H1 (cell line): ENCODE measurements at places on chromosomes 5 and 9. TPM values are rescaled to one million over a fixed set of nuclear protein-coding genes. Genes with fewer than 3 reads are reported as not detected.

The PRKAA1 gene
- total RNA-seq, result 30.3 and 33.1 TPM in 2 replicates

GRCh38 chr5:96651948-96652753 lies 10.0 kb upstream of the CAST start:
- no peak for DNase-seq

GRCh38 chr5:2262620-2263019 lies 379.9 kb upstream of the IRX4 start:
- DNase-seq, result no peak

DNA sequence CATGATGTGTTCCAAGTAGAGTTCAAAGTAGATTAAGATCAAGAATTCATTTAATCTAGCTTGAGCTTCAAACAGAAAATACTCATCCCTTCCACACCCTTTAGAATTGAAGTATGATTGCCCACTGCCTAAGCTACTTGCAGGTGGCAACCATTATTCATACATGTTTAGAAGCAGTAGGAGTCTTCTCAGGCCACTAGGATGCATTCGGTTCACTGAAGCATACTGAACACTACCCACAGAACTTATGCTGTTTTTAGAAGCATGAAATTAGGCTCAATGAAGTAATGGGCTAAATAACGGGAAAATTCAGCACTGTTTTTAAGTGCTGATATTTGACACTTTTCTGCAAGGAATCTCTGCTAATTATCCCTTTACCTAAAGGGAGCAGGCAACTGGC lies 263.4 kb downstream of the DEPDC1B start:
- no peak for DNase-seq

The SMARCA2 gene
- 21.7 and 22.3 TPM in 2 replicates for total RNA-seq

GRCh38 chr5:1769017-1769640 lies 30.5 kb downstream of the MRPL36 start:
- no peak for DNase-seq

- DNase-seq, result no peak
Measured at GRCh38 chr5:79005936-79006631, 21.0 kb upstream of the ARSB start.

- peak; percentile 23 for DNase-seq
Measured at GRCh38 chr5:39716532-39717028, 291.8 kb upstream of the DAB2 start.

DNA sequence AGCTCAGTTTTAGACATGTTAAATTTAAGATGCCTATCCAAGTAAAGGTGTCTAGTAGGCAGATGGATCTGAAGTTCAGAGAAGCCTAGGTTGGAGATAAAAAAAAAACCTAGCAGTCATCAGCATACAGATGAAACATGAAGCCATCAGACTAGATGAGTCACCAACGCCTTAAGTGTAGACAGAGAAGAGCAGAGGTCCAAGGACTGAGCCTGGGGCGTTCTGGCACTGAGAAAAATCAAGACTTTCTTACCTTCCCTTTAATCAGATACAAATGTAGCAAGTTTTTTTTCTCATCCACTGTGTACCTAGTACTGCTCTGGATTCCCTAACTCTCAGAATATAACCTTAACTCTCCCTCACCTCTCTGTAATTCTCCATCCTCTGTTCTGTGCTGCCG lies 97.3 kb downstream of the SIL1 start:
- DNase-seq, result no peak

The ADGRV1 gene
- 62.2 and 62.3 TPM in 2 replicates for total RNA-seq

DNA sequence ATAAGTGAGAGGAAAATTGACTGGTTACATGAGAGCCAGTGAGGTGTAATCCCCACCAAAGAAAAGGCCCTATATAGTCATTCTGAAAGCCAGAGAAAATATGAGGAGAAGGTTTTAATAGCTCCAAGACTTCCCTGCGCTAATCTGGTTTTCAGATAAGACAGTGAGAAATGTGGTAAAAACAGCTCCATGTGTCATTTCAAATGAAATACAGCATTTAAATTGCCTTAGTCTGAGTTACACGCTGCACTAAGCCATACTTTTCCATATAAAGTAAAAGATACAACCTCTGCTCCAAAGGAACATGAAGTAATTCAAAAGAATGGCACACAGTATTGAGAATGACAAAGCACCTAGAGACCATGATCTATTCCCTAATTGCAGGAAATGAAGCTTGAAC lies 378.0 kb upstream of the PDE4D start:
- no peak for DNase-seq

The ANXA1 gene
- total RNA-seq, result 5.7 and 6.7 TPM in 2 replicates

DNA sequence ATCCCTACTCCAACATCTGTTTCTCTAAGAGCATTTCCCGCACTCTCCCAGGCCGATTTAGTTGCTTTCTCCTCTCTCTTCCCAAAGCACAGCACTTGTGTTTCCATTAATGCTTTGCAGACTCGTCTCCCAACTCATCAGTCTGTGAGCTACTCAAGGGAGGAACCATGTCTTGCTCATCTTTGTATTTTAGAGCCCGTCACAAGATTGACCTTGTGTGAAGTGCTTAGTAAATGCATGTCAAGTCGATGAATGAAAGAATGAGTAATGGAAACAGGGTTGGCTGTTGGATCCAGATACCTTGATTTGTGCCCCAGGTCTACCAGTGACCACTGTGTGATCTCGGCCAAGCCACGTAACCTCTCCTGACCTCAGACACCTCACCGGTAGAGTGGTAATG lies 99.3 kb downstream of the KLF4 start:
- no peak for DNase-seq

DNA sequence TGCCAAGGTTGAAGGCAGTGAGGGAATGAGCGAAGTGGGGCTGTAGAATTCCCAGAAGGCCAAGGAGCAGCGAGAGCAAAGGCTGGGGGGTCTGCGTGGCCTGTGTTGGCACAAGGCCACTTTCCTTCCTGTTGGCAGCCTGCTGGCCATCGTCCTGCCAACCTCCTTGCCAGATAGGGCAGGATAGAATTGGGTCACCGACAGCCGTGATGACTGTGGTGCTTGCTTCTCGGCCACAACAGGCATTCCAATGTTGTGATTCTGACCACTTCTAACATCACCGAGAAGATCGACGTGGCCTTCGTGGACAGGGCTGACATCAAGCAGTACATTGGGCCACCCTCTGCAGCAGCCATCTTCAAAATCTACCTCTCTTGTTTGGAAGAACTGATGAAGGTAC lies 18.9 kb downstream of the TRIP13 start:
- DNase-seq, result no peak

The C5orf52 gene
- not detected in 2 replicates for total RNA-seq

- no peak for DNase-seq
Measured at GRCh38 chr9:136936645-136937170, 7.8 kb downstream of the FBXW5 start.

DNA sequence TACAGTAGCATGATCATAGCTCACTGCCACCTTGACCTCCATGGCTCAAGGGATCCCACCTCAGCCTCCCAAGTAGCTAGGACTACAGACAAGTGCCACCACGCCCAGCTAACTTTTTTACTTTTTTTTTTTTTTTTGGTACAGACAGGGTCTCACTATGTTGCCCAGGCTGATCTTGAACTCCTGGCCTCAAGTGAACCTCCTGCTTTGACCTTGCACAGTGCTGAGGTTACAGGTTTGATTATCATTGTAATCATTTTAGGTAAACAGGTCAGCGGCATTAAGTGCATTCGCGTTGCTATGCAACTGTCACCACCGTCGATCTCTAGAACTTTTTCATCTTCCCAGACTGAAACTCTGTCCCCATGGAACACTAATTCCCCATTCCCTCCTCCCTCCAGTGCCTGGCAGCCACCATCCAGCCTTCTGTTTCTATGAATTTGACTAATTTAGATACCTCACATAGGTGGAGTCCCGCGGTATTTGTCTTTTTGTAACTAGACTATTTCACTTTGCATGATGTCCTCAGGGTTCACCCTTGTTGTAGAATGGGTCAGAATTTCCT lies 5.8 kb upstream of the CARD19 start:
- DNase-seq, result no peak

The DMRT3 gene
- total RNA-seq, result not detected in 2 replicates

The LCP2 gene
- total RNA-seq, result 0.26 and 0.42 TPM in 2 replicates

DNA sequence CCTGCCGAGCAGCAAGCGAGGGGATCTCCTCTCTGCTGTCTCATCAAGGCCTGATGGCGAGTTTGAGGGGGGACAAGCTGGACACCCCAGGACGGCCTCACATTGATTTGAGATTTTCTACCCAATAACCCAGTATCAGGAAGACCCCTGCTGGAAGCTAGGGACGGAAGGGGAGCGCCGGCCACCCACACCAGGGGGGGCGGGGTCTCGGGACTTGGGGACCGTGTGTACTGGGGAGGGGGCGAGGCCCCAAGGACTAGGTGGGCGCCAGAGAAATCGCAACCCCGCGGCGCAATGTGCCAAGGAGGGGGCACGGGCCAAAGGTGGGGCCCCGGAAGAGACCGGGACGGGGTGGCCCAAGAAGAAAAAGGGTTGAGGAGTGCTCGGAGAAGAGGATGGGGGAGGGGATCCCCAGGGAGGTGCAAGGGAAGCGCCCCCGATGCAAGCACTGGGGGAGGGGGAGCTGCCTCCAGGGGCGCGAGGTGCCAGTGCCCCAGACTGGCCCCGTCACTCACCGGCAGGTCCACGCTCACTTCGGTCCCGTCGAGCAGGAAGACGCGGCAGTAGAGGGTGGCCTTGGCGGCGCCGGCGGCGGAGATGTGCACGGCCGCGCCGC lies 1.1 kb downstream of the EPB41L4B start:
- DNase-seq, result peak; percentile 64

The GLRA1 gene
- total RNA-seq, result not detected in 2 replicates

GRCh38 chr5:54024466-54024865 lies 285.9 kb downstream of the ARL15 start:
- no peak for DNase-seq

The CDH9 gene
- 0.54 and 0.73 TPM in 2 replicates for total RNA-seq

DNA sequence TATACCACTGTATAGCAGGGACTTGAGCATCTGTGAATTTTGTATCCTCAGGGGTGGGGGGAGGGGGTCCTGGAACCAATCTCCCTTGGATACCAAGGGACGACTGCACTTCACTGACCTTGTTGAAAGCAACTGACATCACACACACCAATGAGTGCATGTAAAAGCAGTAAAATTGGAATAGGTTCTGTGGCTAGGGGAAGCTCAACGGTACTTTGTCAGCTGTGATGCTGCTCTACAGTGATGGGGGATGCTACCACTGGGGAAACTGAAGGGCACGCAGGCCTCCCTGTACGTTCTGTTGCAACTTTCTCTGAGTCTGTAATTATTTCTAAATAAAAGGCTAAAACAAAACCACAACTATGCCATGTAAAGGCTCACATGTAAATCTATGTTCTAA lies 47.0 kb upstream of the RETREG1 start:
- DNase-seq, result no peak

- no peak for DNase-seq
Measured at GRCh38 chr5:179730852-179731251, 1.8 kb upstream of the MAML1 start.

DNA sequence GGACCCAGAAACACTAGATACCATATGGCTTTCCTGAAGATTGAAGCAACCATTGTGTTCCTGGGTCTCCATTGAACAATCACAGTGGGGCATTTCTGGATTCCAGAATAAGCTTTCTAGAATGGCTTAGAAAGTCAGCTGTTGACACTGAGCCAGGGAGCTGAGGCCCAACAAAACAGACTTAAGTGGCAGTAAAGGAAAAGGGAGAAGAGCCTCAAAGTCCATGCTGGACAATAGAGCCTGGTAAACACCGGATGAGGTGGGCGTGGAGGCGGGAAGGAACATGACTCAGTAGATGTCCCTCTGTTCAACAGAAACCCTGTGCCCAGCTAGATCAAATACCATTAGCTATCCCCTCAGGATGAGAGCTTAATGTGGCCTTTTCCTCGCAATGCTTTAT lies 14.8 kb downstream of the SPARC start:
- DNase-seq, result no peak

The WDR31 gene
- total RNA-seq, result 0.28 and 0.40 TPM in 2 replicates

- no peak for DNase-seq
Measured at GRCh38 chr9:89010526-89011111, 19.4 kb downstream of the S1PR3 start.

The TRIM32 gene
- total RNA-seq, result 17.3 and 17.9 TPM in 2 replicates

The SPINK6 gene
- not detected in 2 replicates for total RNA-seq
